Activated CD8-positive, alpha-beta memory T cell treated with anti-CD3 and anti-CD28 coated beads, Interleukin-2, amount 10 ng/mL, durations not matched to agents 7 days and 5 days (primary cell): ENCODE measurements at places on chromosomes 16 and 17. TPM values are rescaled to one million over a fixed set of nuclear protein-coding genes. Genes with fewer than 3 reads are reported as not detected.

The ADCY9 gene
- total RNA-seq = 11.0 TPM

GRCh38 chr17:1160591-1161390 is 19.0 kb downstream of the ABR start:
- DNase-seq = no peak

GRCh38 chr17:8120520-8121406 is 2.4 kb upstream of the ALOXE3 start:
- peak; percentile 86 for DNase-seq

DNA sequence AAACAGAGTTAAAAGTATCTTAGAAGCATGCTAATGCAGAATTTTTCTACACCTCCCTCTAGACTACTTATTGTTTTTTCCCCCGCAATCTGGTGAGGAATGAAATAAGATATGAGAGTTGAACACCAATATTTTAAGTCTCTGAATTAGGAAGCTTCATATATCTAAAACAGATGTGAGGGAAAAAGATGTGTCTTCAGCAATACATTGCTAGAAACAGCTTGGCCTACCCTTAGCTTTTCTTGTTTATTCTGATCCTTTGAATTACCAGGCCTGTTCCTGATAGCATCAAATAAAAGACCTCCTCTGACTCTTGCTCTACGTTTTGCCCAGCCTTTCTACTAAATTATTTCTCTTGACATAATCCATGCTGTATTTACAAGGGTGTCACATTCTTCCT is 221.8 kb downstream of the CDH11 start:
- no peak for DNase-seq

DNA sequence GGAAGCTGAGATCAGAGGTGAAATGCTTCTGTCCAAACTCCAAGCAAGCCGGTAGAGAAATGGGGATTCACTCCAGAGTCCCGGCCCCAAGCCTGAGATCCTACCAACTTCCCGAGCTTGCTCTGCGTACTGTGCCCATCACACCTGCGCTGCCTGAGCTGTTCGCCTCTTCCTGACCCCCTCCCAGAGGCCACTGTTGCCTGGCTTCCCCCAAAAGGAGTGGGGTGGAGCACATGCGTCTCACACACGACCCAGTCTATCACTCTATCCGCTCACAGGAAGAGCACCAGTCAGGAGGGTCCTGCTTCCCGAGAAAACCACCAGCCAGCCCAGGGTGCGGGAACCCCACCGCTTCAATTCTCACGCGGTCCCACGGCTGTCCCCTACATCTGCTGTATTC is 13.5 kb upstream of the C16orf95 start:
- DNase-seq = no peak

DNA sequence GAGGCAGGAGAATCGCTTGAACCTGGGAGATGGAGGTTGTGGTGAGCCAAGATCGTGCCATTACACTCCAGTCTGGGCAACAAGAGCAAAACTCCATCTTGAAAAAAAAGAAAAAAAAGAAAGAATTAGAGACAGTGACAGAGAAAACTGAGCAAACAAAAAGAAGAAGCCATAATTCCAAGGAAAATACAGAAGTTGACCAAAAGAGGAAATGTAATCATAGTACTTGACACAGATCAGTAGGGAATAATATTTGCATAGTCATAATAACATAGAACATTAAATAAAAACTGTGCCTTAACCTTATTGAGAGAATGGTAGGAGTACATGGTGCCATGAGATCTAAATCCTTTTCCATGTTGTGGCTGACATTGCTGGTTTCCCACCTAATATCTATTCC is 14.7 kb upstream of the USP31 start:
- no peak for DNase-seq

The GOT2 gene
- 83.6 TPM for total RNA-seq

DNA sequence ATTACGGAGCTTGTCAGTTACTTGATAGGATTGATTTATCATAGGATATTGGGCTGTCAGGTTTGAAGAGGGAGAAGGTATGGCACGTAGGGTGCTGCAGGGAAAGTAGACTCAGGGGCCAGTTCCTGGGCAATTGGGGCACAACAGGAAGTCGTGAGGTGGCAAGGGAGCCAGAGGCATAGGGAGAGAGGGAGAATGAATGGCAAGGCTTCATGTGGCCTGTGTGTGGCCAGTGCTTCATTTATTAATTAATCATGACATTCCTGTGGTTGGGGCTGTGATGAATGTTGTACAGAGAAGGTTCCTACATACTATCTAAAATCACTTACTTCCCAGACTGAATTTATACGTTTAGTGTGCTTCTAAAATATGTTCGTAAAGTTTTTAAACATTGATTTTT is 19.3 kb downstream of the MFSD11 start:
- no peak for DNase-seq

DNA sequence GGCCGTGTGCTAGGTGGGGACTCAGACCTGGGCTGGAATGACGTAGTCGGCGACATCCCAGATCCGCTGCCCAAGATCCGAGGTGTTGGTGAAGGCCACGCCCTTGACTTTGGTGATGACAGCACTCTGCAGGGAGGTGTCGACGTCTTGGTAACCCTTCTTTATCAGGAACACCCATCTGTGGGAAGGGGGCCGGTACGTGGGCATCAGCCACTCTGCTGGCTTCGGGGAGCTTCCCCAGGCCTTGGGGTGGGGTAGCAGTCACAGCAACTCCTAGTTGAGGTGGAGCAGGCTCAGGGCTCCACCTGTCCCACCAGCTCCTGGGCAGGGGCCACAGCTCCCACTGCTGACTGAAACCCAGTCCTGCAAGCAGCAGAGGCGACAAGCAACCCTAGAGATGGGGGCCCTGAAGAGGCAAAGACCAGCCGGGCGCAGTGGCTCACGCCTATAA is 4.3 kb downstream of the P2RX5 start:
- DNase-seq = no peak

The TP53TG3B gene
- total RNA-seq = not detected

The UTP18 gene
- total RNA-seq = 59.8 TPM

GRCh38 chr16:12079412-12079965 is 103.0 kb downstream of the SNX29 start:
- no peak for DNase-seq

DNA sequence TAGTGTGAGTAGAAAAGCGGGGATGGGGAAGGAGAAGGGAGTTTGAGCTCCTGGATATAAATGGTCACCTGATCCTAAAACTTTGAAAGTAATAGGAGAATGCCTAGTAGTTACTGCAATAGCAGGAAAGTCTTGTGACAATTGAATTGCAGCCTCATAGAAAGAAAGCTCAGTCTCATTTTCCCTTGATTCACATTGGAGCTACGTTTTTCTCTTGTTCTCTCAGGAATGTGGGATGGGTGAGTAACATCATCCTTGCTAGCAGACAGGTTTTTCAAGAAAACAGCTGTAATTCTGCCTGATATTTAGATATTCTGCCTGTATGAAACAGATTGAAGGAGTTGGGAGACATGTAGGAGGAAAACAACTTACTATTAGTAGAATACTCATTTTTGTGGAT is 25.3 kb downstream of the SF3B3 start:
- DNase-seq = no peak

GRCh38 chr17:6823011-6823442 is 8.5 kb downstream of the TEKT1 start:
- no peak for DNase-seq

DNA sequence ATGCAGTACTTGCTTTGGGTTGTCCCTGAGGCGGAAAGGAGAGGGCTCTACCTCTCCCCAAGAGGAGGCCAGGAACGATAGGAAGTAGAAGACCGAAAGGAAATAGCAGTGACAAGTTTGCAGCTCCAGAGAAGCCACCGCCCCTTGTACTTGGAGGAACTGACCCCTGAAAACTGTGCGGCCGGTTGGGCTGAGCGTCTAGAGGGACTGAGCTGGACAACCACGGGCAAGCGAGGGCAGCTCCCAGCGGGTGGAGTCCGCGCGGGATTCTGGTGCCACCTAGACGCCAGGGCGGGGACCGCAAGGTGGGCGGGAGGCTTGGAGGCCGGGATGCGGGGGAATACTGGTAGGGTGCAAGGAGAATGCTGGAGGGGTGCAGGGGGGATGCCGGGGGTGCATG is 1.3 kb upstream of the SLC6A4 start:
- no peak for DNase-seq

The TNFRSF13B gene
- not detected for total RNA-seq

GRCh38 chr16:85612801-85613603 is at the start of gene GSE1:
GSE1 (plus strand) TSS chr16:85613322; CDS start chr16:85613392, 70 bp downstream.
- peak; percentile 89 for DNase-seq

GRCh38 chr16:57742543-57742942 is 7.0 kb downstream of the KATNB1 start:
- DNase-seq = no peak

DNA sequence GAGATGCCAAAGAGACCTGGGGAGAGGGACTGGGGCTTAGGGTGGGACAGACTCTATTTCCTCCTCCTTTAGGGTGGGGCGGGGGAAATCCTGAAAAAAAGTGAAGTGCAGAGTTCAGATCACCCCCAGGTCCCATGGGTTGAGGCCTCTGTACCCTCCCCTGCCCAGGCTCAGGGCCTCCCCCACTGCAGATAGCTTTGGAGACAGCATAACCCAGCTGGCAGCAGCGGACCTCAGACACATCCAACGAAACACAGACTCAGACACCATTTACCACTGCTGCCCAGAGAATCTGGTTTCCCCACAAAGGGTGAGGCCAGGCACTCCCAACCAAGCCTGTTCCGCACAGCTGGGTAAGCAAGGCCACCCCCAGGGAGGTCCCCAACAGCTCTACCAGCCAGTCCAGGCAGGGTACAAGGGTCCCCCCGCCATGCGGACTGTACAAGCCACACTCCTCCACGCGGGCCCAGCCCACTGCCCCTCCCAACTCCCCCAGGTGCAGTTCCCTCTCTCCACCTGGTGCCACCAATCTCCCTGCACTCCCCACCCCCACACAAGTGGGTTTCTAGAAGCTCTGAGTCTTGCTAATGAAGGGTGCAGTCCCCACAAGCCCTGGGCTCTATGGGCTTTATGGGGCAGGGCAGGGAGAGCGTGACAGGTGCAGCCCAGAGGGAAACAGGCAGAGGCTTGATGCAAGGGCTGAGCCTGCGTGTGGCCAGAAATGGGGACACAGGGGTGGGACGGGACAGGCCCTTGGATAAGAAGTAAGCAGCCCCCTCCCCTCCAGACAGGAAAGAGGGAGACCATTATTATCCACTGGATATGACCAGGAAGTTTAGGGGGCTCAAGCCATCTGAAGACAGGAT is 8.9 kb downstream of the RHBDF2 start:
- DNase-seq = no peak

DNA sequence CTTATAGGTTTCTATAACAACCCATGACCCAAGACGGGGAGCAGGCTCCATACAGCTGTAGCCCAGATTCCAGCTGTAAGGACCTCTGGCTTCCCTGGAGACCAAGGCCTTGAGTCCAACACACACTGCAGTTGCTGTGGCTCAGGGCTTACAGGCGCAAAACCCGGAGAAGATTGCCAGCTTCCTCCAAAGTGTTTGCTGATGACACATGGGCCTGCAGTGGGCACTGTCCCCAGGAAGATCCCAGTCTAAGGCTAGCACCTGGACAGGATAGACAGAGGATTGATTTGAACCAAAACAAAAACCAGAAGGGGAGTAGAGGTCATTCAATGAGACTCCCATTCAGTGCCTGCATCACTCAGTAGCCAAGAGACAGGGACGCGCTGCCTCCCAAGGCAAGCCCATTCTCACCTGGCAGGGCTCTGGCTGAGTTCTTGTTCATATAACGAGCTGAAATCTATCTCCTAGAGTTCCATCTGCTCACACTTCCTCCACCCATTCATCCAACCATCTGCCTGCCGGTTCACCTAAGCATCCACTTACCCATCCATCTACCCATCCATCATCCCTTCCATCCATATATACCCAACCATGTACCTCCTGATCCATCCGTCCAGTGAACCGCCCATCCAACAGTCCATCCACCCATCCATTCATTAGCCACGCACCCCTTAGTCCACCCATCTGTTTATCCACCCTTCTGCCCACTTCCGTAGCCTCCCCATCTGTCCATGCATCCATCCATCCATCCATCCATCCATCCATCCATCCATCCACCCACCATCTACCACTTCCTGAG is 10.2 kb downstream of the RAB11FIP4 start:
- no peak for DNase-seq

DNA sequence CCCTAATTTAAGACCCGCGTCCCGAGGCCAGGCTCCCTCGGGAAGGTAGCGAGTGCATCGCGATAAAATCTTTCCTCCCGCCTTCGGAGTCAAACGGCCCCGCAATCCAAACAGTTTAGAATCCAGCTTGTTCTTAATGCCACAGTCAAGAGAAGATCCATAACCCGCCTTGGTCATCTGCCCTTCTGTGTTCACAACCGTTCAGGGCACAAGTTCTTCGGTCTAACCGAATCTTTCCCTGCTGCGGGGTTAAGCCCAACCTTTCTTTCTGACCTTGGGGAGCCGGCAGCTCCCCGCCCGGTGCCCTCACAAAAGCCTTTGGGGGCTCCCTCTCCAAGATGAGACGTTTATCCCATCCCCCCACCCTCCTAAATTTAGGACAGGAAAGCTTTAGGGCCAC is 30.3 kb downstream of the CPSF4L start:
- DNase-seq = peak; percentile 42

The TRPV3 gene
- 0.98 TPM for total RNA-seq

DNA sequence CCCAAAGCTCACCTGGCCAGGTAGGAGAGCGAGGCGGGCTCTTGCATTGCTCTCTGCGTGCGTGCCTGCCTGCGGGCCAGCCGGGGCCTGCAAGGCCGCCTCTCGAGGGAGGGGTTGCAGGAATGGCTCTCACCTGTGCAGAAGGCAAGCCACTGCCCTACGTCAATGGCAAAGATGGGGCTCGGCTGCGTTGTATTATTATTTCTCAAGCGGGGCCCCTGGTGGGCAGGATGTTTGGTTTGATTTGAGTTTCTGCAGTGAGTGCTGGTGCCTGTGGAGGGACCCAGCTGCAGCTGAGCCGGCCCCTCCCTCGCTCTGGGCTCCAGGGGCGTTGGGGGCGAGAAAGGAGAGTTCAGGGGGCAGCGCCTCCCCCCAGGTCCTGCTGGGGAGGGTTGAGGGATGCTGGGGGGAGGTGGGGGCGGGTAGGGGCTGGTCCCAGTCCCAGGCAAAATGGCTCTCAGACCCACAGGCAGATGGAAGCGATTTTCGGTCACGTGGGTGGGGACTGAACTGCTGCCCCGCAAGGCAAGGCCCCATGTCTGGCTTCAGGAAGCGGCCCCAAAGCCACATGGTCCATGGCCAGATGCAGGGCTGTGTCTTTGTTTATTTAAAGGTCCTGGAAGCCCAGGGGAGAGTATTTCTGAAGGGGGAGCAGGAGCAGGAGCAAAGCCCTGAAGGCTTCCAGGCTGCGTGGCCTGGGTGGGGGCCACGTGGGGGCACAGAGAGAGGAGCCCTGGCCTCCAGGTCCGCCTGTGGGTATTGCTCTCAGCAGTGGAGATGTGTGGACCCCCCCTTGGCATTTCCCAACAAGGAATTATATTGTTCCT is 338.8 kb downstream of the SEC14L1 start:
- no peak for DNase-seq

The GLYR1 gene
- total RNA-seq = 85.2 TPM

The ETV4 gene
- total RNA-seq = 0.82 TPM

DNA sequence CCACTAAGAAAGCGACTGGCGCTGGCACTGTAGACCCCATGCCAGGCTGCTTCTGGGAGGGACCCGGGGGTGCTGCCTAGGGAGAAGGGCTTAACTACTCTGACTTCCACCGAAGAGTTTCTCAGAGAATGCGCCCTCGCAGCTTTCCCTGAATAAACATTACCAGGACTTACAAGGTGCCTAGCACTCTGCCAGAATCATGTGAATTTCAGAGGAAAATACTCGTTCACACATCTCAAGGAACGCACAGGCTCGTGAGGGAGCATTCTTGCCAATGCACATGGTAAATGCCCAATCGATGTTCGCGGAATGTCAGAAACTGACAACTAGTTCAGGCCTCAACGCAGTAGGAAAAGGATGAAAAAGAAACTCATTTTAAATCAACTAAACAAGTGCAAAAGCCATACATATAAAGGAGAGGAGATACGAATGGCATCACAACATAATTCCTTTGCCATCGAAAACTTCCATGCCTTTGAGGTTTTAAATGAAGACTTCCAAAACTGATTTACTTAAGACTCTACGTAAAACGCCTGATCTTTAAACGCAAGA is 999 bp downstream of the CMC2 start:
- peak; percentile 48 for DNase-seq
